ENCODE measurements at places on chromosomes 3 and 15. TPM values are rescaled to one million over a fixed set of nuclear protein-coding genes. Genes with fewer than 3 reads are reported as not detected.

GRCh38 chr3:133058243-133058642 is 20.1 kb downstream of the TMEM108 start:
- no peak for DNase-seq

DNA sequence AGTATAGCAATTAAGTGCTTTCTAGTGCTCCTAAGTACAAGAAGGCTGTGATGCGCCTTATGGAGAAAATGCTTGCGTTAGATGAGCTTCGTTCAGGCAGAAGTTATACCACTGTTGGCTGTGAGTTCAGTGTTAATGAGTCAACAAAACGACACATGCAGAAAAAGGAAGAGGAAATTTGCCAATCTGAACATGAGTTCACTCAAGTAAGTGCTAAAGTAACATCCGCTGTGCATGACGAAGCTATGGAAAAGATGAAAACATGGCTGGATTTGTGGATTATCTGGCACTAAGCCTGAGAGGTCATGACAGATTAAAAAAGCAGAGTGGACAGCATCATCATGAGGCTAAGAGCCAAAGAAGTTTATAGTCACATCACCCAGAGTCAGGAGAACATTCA is 36.9 kb downstream of the SH3BP5 start:
- no peak for DNase-seq

LOXL1 gene
- 9.1 TPM for total RNA-seq

RASL12 gene
- total RNA-seq: not detected

DNA sequence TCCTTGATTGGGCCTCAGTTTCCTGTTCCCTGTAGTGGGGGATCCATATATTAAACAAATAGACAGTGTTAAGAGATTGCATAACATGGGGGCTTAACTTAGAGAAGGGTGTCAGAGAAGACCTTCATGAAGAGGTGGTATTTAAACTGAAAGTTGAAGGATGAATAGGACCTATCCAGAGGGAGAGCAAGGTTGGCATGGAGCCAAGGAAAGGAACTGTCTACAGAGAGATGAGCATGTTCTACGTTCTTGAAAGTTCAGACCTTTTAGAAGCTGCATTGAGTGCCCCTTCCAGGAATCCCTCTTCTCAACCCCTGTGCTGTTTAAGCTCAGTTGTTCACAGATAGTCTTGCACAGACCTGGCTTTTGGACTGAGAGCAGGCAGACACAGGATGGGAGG is 2.4 kb downstream of the HTD2 start:
- no peak for DNase-seq

- peak; percentile 77 for DNase-seq
These were observed at the start of gene CD96 for GRCh38 chr3:111541911-111542483. TSS of gene CD96 (plus strand) at chr3:111542197. CDS start at chr3:111542249, 52 bp downstream.

Data from activated CD4-positive, alpha-beta memory T cell treated with anti-CD3 and anti-CD28 coated beads, Interleukin-2, amount 10 ng/mL, durations not matched to agents 7 days and 5 days (primary cell).